ENCODE measurements at places on chromosomes 3 and 15.

DNA sequence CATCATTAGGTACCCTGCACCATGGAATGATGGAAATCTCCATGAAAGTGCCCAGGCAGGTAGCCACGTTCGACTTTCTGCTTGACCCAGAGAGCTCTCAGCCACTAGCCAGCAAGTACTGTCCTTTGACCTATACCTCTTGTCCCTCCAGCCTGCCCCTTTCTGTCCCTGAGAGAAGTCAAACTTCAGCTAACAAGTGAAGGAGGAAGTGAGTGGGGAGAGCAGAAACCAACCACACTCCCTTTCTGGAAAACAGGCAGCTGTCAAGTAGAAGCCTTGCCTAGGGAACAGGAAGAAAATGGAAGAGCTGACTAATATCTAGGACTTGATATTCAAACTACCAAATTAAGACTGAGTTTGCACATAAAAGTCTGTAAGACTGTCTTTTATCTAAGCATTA is 30.3 kb upstream of the FSTL1 start:
- no peak overlapping the region for H3K4me3 ChIP-seq
- no peak overlapping the region for H3K27ac ChIP-seq
- H3K4me1 ChIP-seq = no peaks in the 10 kb centered on the region
- H3K27me3 ChIP-seq = no peaks in the 10 kb centered on the region
- DNase-seq = no peak

GRCh38 chr3:127940116-127940515 is 25.1 kb downstream of the KBTBD12 start:
- no peak overlapping the region for H3K4me3 ChIP-seq
- no peak overlapping the region for H3K27ac ChIP-seq
- H3K4me1 ChIP-seq = no peaks in the 10 kb centered on the region
- H3K27me3 ChIP-seq = no peaks in the 10 kb centered on the region
- no peak for DNase-seq

DNA sequence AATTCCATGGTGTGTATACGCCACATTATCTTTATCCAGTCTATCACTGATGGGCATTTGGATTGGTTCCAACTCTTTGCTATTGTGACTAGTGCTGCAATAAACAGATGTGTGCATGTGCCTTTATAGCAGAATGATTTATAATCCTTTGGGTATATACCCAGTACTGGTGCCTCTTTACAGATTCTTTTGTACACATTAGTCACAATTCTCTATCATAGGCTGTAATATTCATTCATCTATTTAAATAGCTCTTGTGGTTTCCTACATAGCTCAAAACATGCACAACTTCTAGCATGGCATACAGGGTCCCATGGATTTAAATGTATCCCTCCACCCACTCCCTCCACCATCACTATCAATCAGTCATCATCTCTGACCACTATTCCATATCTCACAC is 324.1 kb upstream of the CADM2 start:
- no peak overlapping the region for H3K4me3 ChIP-seq
- H3K4me1 ChIP-seq = no peaks in the 10 kb centered on the region
- no peak overlapping the region for H3K27ac ChIP-seq

- H3K27ac ChIP-seq = no peak within 1 kb of the TSS
- no peak for DNase-seq
- H3K4me1 ChIP-seq = no peaks in the 10 kb centered on the region
- H3K36me3 ChIP-seq = peaks cover 53% of the 10 kb centered on the region
- no peak within 1 kb of the TSS for H3K4me3 ChIP-seq
- no peaks in the 10 kb centered on the region for H3K27me3 ChIP-seq
These were observed at the start of gene UBAP1L for GRCh38 chr15:65115086-65115485. Gene UBAP1L, minus strand, starts transcription at chr15:65115200. Its CDS starts 8,985 bp downstream, at chr15:65106215.

DNA sequence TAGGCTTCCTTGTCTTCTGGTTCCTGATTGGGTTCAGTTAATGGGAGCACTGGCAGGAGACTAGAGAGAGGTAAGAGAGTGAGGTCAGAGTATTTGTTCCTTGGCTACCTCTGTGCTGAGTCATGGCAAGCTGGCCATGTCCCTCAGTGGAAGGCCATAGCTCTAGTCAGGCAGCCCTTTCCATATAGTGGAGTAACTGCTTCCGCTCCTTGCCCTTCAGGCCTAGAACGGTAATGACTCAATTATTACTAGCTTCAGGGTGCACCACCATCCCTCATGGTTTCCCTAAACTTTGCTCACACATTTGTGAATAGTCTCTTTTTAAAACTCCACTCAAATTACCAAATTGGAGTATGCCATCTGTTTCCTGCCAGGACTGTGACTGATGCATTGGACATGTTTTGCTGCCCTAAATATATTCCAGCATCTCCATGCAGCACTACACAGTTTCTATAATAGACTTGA is 10.5 kb upstream of the ANO10 start:
- no peak overlapping the region for H3K4me3 ChIP-seq
- no peaks in the 10 kb centered on the region for H3K36me3 ChIP-seq
- H3K4me1 ChIP-seq = no peaks in the 10 kb centered on the region
- H3K27ac ChIP-seq = no peak overlapping the region
- DNase-seq = no peak

GRCh38 chr3:46272028-46272451 is 29.8 kb downstream of the CCR3 start:
- no peak for DNase-seq
- no peak overlapping the region for H3K27ac ChIP-seq
- no peaks in the 10 kb centered on the region for H3K36me3 ChIP-seq
- H3K4me1 ChIP-seq = peaks cover 5% of the 10 kb centered on the region
- H3K4me3 ChIP-seq = no peak overlapping the region
- no peaks in the 10 kb centered on the region for H3K27me3 ChIP-seq

DNA sequence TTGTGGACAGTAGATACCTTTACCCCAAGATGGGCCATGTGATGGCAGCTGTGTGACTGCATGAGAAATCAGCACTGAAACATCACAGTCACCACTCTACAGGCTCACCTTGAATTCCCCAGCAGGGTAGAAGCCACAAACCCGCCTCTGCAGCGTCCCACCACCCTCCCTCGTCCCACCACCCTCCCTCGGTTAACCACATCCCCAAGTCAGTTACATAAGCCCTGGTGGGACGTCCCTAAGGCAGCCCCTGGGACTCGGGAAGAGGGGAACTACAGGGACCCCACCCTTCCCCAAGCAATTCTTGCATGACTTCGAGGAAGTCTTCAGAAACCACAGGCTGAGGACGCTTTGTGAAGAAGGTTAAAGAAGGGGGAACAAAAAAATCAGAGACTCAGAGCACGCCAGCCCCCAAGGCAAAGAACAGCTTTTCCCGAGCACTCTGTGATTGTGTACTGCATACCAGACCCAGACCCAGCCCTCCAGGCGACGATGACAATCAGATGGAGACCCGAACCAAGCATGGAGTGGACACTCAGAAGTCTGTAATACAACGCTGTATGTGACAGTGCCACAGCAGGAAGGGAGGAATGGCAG is 60.5 kb downstream of the SH3BP5 start:
- peak overlapping the region; percentile 33 for H3K27ac ChIP-seq
- DNase-seq = peak; percentile 72
- no peak overlapping the region for H3K4me3 ChIP-seq
- peaks cover 30% of the 10 kb centered on the region for H3K4me1 ChIP-seq

GRCh38 chr3:104606812-104607211 is 759.9 kb upstream of the ALCAM start:
- H3K36me3 ChIP-seq = no peaks in the 10 kb centered on the region
- H3K27me3 ChIP-seq = no peaks in the 10 kb centered on the region
- H3K4me1 ChIP-seq = no peaks in the 10 kb centered on the region
- no peak overlapping the region for H3K4me3 ChIP-seq

- H3K4me1 ChIP-seq = no peaks in the 10 kb centered on the region
- H3K27me3 ChIP-seq = no peaks in the 10 kb centered on the region
- DNase-seq = no peak
- no peak overlapping the region for H3K4me3 ChIP-seq
- H3K36me3 ChIP-seq = no peaks in the 10 kb centered on the region
These were observed 266.7 kb downstream of the CNTN3 start for GRCh38 chr3:74347563-74348268.

- no peak overlapping the region for H3K27ac ChIP-seq
- DNase-seq = no peak
- H3K36me3 ChIP-seq = peaks cover 97% of the 10 kb centered on the region
- no peak overlapping the region for H3K4me3 ChIP-seq
These were observed 23.4 kb downstream of the EDEM1 start for GRCh38 chr3:5210926-5211325.

- H3K4me3 ChIP-seq = no peak overlapping the region
- peaks cover 2% of the 10 kb centered on the region for H3K27me3 ChIP-seq
- H3K4me1 ChIP-seq = peaks cover 5% of the 10 kb centered on the region
- H3K36me3 ChIP-seq = no peaks in the 10 kb centered on the region
- no peak for DNase-seq
- H3K27ac ChIP-seq = no peak overlapping the region
These were observed 19.8 kb downstream of the SYNM start for GRCh38 chr15:99124641-99125040.

DNA sequence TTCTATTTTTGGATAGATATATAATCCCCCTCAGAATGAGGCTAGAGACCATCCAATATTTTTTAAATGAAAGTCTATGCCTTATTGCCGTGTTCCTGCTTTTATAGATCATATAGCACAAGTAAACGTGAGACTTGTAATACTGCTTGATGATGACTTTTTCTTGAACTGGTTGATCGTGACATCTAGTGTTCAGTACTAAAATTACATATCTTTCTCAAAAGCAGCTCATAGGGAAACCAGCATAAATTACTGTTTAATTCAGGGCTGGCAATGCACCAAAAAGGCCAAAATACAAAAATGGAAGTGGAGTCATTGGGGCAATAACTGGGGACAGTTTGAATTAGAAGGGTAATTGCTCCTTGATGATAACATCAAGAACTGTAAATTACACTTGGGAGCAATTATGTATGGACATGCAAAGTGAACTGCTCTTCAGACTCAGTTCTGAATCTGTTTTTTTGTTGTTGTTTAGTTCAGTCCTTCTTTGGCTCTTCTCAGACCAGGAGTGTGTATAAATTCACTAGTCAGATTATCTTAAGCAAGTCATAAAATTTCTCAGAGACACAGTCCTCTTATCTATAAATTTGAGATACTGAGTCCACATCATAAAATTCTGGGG is 325.3 kb downstream of the THSD4 start:
- no peak for DNase-seq
- H3K4me3 ChIP-seq = no peak overlapping the region
- H3K36me3 ChIP-seq = no peaks in the 10 kb centered on the region
- no peak overlapping the region for H3K27ac ChIP-seq

- peaks cover 5% of the 10 kb centered on the region for H3K4me1 ChIP-seq
- peaks cover 43% of the 10 kb centered on the region for H3K27me3 ChIP-seq
- H3K4me3 ChIP-seq = peak overlapping the region; percentile 43
- DNase-seq = no peak
- no peaks in the 10 kb centered on the region for H3K36me3 ChIP-seq
- peak overlapping the region; percentile 42 for H3K27ac ChIP-seq
These were observed 1.1 kb downstream of the C2CD4B start for GRCh38 chr15:62164014-62164395.

GRCh38 chr15:89908226-89908625 is 4.5 kb downstream of the ARPIN start:
- H3K4me3 ChIP-seq = no peak overlapping the region
- no peak for DNase-seq
- no peaks in the 10 kb centered on the region for H3K36me3 ChIP-seq
- H3K4me1 ChIP-seq = no peaks in the 10 kb centered on the region
- peaks cover 12% of the 10 kb centered on the region for H3K27me3 ChIP-seq

DNA sequence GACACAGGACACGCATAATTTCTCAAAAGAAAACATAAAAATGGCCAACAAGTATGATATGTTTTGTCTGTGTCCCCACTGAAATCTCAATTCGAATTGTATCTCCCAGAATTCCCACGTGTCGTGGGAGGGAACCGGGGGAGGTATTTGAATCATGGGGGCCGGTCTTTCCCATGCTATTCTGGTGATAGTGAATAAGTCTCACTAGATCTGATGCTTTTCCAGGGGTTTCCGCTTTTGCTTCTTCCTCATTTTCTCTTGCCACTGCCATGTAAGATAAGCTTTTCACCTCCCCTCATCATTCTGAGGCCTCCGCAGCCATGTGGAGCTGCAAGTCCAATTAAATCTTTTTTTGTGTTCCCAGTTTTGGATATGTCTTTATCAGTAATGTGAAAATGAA is 12.1 kb upstream of the POU1F1 start:
- no peak overlapping the region for H3K4me3 ChIP-seq
- no peak for DNase-seq
- no peaks in the 10 kb centered on the region for H3K4me1 ChIP-seq
- no peaks in the 10 kb centered on the region for H3K27me3 ChIP-seq
- no peak overlapping the region for H3K27ac ChIP-seq

GRCh38 chr15:57281321-57281720 is 95.0 kb upstream of the CGNL1 start:
- H3K4me1 ChIP-seq = no peaks in the 10 kb centered on the region
- peaks cover 88% of the 10 kb centered on the region for H3K36me3 ChIP-seq
- H3K27ac ChIP-seq = no peak overlapping the region
- H3K4me3 ChIP-seq = no peak overlapping the region

DNA sequence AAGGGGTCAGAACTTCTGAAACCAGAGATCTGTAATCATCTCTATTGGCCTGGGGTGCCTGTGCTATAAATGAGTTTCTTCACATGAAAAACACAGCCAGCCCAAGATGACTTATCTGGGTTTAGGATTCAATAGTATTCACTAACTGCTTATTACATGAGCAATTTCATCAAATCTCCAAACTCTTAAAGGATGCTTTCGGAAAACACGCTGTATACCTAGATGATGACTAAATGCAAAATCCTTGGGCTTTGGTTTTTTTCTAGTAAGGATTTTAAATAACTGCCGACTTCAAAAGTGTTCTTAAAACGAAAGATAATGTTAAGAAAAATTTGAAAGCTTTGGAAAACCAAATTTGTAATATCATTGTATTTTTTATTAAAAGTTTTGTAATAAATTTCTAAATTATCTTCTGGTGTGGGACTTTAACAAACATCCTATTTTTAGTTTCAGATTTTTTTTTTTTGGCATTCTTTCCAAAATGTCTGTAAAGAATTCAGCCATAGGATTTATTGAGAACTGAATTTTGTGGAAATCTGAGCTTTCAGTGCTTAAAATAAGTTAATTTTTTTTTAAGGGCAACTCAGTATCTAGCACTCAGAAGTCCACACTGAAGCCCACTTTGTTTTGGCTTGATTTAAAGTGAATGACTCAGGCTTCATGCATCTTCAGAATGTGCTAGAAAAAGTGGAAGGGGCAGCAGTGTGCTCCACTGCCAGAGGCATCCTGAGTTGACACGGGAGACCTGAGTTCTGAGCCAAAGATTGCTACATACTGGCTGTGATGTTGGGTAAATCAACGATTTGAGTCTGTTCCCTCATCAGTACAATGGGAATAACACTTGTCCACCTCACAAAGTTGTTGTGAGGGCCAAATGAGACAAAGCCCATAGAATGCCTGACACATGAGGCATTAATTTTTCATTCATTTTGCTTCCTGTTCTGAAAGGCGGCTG is 18.7 kb downstream of the TMEM43 start:
- no peak for DNase-seq
- peaks cover 64% of the 10 kb centered on the region for H3K36me3 ChIP-seq
- no peaks in the 10 kb centered on the region for H3K27me3 ChIP-seq
- no peaks in the 10 kb centered on the region for H3K4me1 ChIP-seq

- H3K4me1 ChIP-seq = no peaks in the 10 kb centered on the region
- H3K27ac ChIP-seq = no peak overlapping the region
- no peak for DNase-seq
- H3K36me3 ChIP-seq = no peaks in the 10 kb centered on the region
- no peak overlapping the region for H3K4me3 ChIP-seq
These were observed 40.1 kb upstream of the EPHB1 start for GRCh38 chr3:134754768-134755559.

Data from thymus (tissue), 14 donors.